HFFc6 (cell line): ENCODE measurements at places on chromosomes 7 and 10. TPM values are rescaled to one million over a fixed set of nuclear protein-coding genes. Genes with fewer than 3 reads are reported as not detected.

The INA gene
- total RNA-seq: 0.06 and 1.3 TPM in 2 replicates

The ANKRD61 gene
- 0.17 to 0.18 TPM in 2 of 3 replicates, not detected in the other for total RNA-seq

The ITGB8 gene
- total RNA-seq: 0.03 TPM in 1 of 3 replicates, not detected in the others

GRCh38 chr7:74599244-74599643 is 58.3 kb upstream of the GTF2I start:
- DNase-seq: no peak

DNA sequence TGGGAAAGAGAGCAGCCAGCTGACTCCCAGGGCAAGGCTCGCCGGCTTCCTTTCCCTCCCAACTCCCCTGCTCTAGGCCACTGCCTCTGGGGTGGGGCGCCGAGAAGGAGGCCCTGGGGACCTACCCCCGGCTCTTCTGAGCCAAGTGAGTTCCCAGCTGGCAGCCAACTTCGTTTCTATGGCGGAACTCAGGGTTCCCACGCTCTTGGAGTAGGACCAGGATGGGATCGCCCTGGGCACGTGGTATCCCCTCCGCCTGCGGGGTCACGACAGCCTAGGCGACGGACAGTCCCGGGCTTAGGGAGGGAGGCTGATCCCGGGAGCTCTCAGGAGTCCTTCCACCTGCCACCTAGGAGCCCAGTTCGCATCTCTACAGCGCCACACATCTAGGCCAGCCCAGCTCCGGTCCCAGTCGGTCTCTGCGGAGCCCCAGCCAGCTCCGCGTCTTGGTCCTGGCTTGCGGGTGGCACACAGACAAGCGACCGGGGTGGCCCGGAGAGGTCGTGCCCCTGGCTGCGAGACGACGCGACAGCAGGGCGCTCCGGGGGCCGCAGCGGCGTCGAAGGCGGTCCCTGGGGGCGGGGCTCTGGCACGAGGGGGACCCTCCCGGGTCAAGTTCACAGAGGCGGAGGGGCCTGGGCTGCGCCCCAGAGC is 20.5 kb upstream of the GATA3 start:
- no peak for DNase-seq

DNA sequence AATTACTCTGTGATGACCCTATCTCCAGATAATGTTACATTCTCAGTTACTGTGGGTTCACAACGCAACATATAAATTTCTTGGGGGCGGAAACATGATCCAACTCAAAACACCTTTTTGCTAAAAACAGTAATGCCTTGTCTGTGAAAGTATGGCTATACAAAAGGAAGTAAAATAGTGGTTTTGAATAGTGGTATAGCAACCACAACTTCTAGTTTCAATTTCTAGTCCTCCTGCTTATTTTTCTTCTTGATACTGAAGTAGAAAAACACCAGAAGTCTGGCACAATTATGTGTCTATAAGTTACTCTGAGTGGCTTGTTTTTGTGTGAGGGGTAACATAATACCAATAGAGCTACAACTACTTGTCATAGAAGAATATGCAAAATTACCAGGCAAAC is 21.5 kb upstream of the ZNF800 start:
- DNase-seq: no peak

DNA sequence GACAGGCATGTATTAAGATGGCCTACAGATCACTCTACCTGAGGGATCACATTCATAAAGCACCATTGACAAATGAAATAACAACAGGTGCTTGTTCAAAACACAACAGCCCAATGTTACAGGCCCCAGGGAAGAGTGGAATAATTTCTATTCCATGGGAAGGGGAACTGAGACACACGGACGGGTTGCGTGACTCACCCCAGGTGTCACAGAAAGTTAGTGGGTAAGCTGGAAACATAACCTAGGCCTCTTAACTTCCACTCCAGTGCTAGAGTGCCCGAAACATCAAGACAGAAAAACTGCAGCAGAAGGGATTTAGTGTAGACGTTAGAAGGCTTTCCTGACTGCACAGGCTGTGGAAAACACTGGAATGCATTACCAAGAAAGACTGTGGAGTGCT is 48.3 kb downstream of the SLC37A3 start:
- no peak for DNase-seq

- no peak for DNase-seq
Measured at GRCh38 chr10:128877936-128878335, 589.1 kb upstream of the MGMT start.

DNA sequence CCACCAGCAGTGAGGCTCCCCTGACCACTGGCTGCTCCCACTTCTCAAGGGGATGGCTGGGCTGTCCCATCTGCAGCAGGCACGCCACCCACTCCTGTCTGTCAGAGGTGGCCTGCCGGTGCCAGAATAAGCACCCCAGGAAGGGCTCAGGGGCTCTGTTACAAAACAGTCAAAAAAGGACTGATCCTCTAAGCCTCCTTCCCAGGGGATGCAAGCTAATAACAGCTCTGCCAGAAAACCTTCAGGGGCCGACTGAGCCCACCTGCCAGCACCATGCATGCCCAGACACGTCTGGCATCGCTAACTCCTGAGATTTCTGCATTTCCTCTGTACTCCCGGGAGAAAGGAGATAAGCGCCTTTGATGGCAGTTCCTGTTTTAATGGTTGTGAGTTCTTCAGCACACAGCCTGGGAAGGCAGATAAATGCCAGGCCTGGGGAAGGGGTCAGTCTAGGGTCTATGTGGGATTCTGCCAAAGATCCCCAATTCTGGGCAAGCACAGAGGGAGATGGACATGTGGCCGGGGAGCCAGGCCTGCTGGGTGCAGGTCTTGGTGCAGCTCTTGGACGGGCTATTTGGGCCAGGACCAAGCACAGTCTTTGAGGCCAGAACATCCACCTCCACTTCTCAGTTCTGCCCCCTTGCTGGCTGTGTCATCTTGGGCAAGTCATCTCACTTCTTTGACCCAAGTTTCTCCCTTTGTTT is 128.4 kb downstream of the ARHGAP22 start:
- no peak for DNase-seq

GRCh38 chr10:127003032-127003685 is 97.9 kb downstream of the DOCK1 start:
- DNase-seq: no peak

DNA sequence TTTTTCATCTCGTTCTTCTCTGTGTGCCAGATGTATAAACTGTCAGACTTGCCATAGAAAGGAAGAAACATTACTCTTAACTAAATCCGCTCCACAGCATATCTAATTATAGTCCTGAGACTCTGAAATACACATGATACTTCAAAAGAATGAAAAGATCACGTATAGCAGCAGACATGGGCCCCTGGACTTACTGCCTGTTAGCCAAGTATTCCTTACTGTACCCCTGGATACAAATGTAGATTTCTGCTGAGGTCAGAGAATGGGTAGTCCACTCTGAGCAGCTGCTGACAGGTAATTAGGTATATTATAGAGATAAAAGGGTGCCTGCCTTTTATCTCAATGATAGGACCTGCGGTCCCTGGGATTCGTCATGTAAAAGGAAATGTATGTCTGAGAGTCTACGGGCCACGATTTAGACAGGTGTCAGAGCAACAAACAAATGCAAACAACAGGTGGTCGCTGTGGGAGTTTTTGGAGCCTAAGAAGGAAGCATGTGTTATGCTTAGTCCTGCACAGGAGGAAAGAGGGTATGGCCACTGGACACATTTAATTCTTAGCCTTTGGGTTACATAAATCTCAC is 69.4 kb downstream of the VOPP1 start:
- no peak for DNase-seq

DNA sequence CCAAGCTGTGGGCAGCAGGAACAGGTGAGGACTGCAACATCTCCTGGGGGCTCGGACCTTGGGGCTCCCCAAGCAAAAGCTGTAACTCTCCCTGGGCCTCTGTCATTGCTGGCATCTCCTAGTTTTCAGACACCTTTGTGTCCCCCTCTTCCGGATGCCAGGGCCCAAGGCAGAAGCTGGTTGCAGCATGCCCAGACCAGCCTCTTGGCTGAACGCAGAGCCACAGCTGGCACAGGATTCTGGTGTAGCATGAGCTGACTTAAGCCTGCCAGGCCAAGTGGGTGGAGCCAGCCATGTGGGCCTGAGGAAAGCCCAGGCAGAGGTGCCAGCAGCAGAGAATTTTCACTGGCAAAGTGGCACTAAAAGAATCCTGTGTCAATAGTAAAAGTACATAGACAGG is 43.5 kb downstream of the ZWINT start:
- no peak for DNase-seq

GRCh38 chr10:89215511-89215910 is 8.4 kb upstream of the CH25H start:
- no peak for DNase-seq
